CD8-positive, alpha-beta memory T cell (primary cell): ENCODE measurements at places on chromosomes 16 and 17. TPM values are rescaled to one million over a fixed set of nuclear protein-coding genes. Genes with fewer than 3 reads are reported as not detected.

Gene VMO1
- not detected for total RNA-seq

Gene SLC16A11
- total RNA-seq = 1.3 TPM

Gene KRT15
- total RNA-seq = not detected

Gene MAFG
- total RNA-seq = 28.4 TPM

Gene KRTAP1-5
- total RNA-seq = not detected

- no peaks in the 10 kb centered on the region for H3K27me3 ChIP-seq
- H3K4me3 ChIP-seq = no peak overlapping the region
- no peak for DNase-seq
- peaks cover 19% of the 10 kb centered on the region for H3K36me3 ChIP-seq
- H3K4me1 ChIP-seq = peaks cover 61% of the 10 kb centered on the region
Observed at GRCh38 chr17:8441690-8442089, 6.0 kb downstream of the NDEL1 start.

GRCh38 chr17:6231886-6232731, 161.9 kb downstream of the WSCD1 start:
- no peaks in the 10 kb centered on the region for H3K27me3 ChIP-seq
- H3K27ac ChIP-seq = no peak overlapping the region
- DNase-seq = no peak
- no peak overlapping the region for H3K4me3 ChIP-seq
- H3K36me3 ChIP-seq = no peaks in the 10 kb centered on the region
- H3K4me1 ChIP-seq = no peaks in the 10 kb centered on the region

- H3K4me1 ChIP-seq = no peaks in the 10 kb centered on the region
- no peak overlapping the region for H3K27ac ChIP-seq
- no peaks in the 10 kb centered on the region for H3K36me3 ChIP-seq
- DNase-seq = no peak
- H3K4me3 ChIP-seq = no peak overlapping the region
Observed at GRCh38 chr17:32396343-32396742, 46.4 kb downstream of the ZNF207 start.

- no peaks in the 10 kb centered on the region for H3K36me3 ChIP-seq
- no peaks in the 10 kb centered on the region for H3K4me1 ChIP-seq
- DNase-seq = no peak
- H3K27ac ChIP-seq = no peak overlapping the region
Observed at GRCh38 chr17:1965556-1966273, 59.4 kb downstream of the RTN4RL1 start.

- no peak for DNase-seq
- no peaks in the 10 kb centered on the region for H3K27me3 ChIP-seq
- no peak overlapping the region for H3K4me3 ChIP-seq
- H3K36me3 ChIP-seq = no peaks in the 10 kb centered on the region
Observed at GRCh38 chr17:33055746-33056145, 64.1 kb downstream of the SPACA3 start.

- no peaks in the 10 kb centered on the region for H3K27me3 ChIP-seq
- H3K36me3 ChIP-seq = no peaks in the 10 kb centered on the region
- peaks cover 52% of the 10 kb centered on the region for H3K4me1 ChIP-seq
- no peak for DNase-seq
Observed at GRCh38 chr17:44501866-44502375, 1.3 kb downstream of the GPATCH8 start.

GRCh38 chr17:1294157-1294717, 14.8 kb downstream of the TRARG1 start:
- H3K4me3 ChIP-seq = no peak overlapping the region
- no peaks in the 10 kb centered on the region for H3K27me3 ChIP-seq
- no peaks in the 10 kb centered on the region for H3K36me3 ChIP-seq
- DNase-seq = peak; percentile 96
- H3K4me1 ChIP-seq = peaks cover 56% of the 10 kb centered on the region

DNA sequence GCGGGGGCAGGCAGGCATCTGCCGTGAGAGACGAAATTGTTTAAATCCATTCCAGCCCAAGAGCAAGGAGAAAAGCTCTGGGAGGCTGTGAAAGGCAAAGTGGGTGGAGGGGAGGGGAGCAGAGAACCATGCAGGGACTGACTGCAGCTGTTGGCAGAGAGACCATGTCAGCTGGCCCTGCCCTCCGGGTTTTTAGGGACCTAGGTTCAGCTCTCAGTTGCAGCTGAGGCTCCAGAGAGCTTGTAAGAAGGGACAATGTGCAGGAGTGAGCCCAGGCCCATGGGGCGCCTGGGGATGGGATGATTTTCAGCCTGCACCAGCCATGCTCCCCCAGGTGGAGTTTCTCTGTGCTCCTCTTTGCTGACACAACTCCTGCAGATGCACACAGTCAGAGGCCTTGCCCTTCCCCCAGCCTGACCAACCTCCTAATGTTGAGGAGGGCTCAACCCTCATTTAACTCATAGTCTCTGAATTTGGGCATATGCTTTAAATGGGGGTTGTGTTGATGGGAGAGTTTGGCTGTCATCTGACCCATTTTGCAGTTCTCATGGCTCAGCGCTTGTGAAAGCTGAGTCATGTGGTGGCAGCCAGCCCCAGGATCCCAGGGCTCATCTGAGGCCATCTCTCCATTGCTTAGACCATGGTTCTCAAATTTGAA, 70.9 kb downstream of the PLXDC1 start:
- H3K4me3 ChIP-seq = no peak overlapping the region
- H3K27me3 ChIP-seq = no peaks in the 10 kb centered on the region
- DNase-seq = no peak
- H3K36me3 ChIP-seq = no peaks in the 10 kb centered on the region
- H3K4me1 ChIP-seq = no peaks in the 10 kb centered on the region

- H3K27ac ChIP-seq = no peak overlapping the region
- DNase-seq = no peak
- H3K36me3 ChIP-seq = no peaks in the 10 kb centered on the region
- H3K4me3 ChIP-seq = no peak overlapping the region
- no peaks in the 10 kb centered on the region for H3K4me1 ChIP-seq
Observed at GRCh38 chr16:6309271-6309670, 1023.4 kb upstream of the RBFOX1 start.

GRCh38 chr17:39913989-39914388, 4.4 kb downstream of the GSDMB start:
- peaks cover 15% of the 10 kb centered on the region for H3K36me3 ChIP-seq
- peaks cover 11% of the 10 kb centered on the region for H3K4me1 ChIP-seq
- no peak for DNase-seq
- no peak overlapping the region for H3K27ac ChIP-seq
- H3K27me3 ChIP-seq = no peaks in the 10 kb centered on the region

DNA sequence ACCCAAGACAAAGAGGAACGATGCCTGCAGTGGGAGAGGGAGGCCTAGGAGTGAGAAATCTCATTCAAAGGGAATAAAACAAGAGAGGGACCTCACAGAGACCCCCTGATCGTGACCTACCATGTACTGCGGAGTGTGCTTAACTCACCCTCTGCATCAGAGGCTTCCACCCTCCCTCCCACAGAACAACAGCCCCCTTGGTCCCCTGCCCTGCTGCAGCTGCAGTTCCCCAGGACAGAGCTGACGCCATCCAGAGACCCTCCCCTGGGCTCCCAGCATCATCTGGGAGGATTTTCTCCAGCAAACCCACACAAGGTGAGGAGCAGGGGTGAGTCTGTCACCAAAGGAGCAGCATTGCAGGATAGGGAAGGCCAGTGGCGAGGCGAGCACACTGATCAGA, 39.8 kb downstream of the TLE7 start:
- H3K4me1 ChIP-seq = no peaks in the 10 kb centered on the region
- H3K27me3 ChIP-seq = no peaks in the 10 kb centered on the region
- no peak for DNase-seq
- H3K4me3 ChIP-seq = no peak overlapping the region
- H3K36me3 ChIP-seq = no peaks in the 10 kb centered on the region

GRCh38 chr16:2787961-2788360, 601 bp upstream of the PRSS33 start:
- peaks cover 12% of the 10 kb centered on the region for H3K4me1 ChIP-seq
- H3K36me3 ChIP-seq = no peaks in the 10 kb centered on the region
- H3K27me3 ChIP-seq = no peaks in the 10 kb centered on the region
- peak; percentile 17 for DNase-seq
- no peak overlapping the region for H3K27ac ChIP-seq
- H3K4me3 ChIP-seq = no peak overlapping the region
